ENCODE measurements at places on chromosomes 12 and 14.

DNA sequence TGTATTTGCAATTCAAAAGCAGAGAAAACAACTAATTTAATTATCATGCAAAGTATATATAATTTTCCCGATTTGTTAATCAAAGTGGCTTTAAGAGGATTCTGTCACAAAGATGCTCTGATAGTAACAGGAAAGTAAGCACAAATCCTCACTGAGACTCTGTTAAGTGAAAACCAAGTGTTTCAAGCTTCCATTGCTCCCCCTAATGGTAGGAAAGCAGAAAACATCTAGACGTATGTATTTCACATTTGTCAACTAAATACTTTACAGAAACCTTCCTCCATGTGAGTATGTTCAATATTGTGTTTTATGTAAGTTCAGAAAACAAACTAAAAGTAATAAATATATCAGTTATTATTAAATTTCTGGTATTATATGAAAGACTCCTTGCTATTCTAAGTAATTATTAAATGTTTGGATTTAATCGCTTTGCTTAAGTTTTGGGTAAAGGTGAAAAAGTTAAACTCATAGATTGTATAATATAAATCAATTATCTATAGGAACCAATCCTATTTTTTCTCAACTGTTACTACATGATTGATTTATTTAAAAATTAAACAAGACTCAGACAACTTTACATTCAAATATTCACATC is 1.5 kb upstream of the NTS start:
- no peak for DNase-seq

GRCh38 chr14:43359317-43359716 is 1147.8 kb downstream of the FSCB start:
- no peak for DNase-seq

DNA sequence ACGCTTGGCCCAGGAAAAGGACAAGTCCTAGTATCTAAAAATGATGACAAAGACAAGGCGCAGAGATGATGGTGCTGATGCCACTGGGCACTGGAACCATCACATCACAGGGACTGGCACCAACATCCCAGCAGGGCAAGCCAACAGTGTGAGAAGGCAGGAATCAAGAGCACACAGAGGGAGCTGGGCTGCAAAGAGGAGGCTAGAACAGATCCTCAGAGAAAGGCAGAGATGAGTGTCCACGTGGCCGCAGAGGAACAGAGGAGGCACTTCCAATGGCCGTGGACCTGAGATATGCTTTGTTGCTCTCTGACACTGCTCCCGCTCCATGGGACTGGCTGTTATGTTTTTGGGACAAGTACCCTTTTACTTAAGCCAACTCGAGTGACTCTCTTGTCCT is 17.9 kb downstream of the FOXN3 start:
- DNase-seq: no peak

DNA sequence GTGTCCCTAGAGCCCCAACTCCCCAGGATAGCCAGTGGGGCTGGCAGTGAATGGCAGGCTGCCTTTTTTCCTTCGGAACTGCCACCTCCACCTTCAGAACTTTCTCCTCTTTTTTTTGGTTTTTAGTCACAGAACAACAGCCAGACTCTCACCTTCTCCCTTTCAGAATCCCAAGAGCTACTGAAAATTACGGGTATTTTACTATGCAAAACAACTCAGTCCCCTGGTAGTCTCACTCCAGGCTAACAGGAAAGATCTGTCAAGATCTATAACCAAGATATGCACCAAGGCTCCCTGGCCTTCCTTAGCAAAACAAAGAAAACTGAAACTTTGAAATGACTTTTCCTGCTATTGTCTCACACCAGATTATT is 12.5 kb downstream of the PLEKHG6 start:
- DNase-seq: no peak

GRCh38 chr12:106481246-106481645 is 101.6 kb upstream of the RFX4 start:
- no peak for DNase-seq

DNA sequence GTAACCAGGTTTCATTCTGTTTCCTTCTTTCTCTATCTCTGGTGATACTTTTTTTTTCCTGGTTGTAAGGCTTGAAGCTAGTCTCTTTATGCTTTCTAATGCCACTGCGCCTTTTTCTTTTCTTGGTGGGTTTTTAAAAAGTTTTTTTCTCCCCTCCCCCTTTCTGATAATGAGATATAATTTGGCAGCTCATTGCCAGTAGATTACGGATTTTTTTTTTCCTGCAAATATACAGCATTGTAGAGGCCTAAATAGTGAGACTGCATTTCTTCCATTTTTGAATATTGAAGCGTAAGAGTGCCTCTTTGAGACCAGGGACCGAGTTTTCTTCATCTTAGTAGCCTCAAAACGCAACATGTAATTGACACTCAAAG is 1.1 kb downstream of the PAPOLA start:
- no peak for DNase-seq

- peak; percentile 55 for DNase-seq
Observed at GRCh38 chr14:106694638-106695393, 1168.4 kb downstream of the TMEM121 start.

DNA sequence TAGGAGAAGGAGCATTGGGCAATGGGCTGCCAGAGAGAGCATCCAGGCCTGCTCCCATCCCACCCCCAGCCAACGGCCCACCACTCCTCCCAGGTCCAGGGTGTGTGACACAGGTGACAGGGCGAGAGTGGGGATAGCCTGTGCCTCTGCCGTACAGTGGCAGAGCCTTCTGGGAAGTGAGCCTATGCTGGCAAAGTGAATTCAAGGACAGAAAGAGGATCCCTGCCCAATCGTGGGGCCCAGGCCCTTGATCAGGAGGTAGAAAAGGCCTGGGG is 553 bp upstream of the KRT79 start:
- no peak for DNase-seq

DNA sequence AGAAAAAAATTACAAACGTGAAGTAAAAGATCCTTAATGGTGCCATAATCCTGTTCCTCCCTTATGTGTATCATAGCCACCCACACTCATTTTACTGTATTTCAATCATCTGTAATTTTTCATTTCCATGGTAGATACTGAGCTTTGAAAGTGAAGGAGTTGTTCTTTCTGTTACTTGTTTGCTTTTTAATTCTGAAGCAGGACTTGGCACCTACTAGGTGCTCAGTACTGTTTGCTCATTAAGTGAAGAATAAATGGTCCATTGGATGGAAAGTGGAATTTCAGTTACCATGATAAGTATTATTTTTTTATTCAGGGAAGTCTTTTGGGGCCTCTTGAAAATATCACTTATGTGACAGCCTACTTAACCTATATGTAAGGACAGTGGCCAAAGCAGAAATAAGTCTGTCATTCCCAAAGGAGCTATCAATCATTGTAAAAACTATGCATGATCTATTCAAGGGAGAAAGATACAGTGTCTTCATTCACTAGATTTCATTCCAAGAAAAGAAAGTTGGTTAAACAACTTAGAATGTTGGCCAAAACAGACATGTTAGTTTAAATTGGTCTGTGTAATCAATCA is 1244.4 kb upstream of the SEL1L start:
- DNase-seq: no peak

DNA sequence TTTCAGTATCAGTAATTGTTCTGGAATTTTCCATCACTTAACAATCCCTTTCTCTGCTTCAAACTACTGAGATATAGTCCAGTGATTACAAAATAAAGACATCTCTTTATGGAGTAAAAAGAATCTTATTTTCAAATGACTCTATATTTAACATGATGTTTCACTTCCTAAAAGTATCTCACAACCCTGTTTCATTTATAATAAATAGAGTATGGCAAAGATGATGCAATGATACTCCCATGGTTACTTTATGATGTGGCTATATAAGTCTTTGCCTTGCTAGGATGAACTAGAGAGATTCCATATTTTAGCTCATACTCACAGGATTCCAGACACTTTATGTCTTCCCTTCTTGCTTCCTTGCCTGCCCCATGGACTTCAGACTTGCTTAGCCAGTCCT is 953.5 kb upstream of the MDGA2 start:
- DNase-seq: no peak

GRCh38 chr14:80110721-80111120 is 100.6 kb downstream of the DIO2 start:
- DNase-seq: no peak

GRCh38 chr12:7907009-7907408 is 29.0 kb downstream of the SLC2A3 start:
- no peak for DNase-seq
